ENCODE measurements at places on chromosomes 2 and 18. TPM values are rescaled to one million over a fixed set of nuclear protein-coding genes. Genes with fewer than 3 reads are reported as not detected.

Gene REG1B
- total RNA-seq, result 4.9 TPM

DNA sequence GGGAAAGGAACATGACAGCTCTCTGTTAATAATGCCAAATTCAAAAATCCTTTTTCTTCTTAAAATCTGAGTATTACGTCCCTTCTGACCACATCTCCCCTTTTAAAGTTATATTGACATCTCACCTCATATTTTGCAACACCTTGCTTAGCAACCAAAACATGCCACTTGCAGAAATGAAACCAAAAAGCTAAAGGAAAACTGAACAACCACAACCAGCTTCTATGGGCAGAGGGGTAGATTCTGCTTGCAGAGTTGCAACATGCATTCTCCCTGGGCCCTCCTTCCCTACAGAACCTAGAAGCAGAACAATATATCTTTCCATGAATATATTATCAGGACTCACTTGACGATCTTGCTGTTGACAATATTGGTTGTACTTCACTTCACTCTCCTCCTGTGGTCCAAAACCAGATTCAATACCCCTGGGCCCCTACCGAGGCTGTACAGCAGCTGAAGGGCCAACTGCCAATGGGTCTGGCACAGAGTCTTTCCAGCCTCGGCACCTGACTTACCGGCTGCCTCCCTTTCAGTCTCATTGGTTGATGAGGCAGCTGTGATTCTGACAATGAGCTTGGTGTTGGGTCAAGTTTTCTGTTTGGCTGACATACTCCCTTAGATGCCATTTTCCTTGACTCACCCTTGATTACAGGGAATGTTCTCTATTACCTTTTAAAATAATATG, 616.6 kb downstream of the ZEB2 start:
- DNase-seq, result no peak

Gene RAB6D
- not detected for total RNA-seq

DNA sequence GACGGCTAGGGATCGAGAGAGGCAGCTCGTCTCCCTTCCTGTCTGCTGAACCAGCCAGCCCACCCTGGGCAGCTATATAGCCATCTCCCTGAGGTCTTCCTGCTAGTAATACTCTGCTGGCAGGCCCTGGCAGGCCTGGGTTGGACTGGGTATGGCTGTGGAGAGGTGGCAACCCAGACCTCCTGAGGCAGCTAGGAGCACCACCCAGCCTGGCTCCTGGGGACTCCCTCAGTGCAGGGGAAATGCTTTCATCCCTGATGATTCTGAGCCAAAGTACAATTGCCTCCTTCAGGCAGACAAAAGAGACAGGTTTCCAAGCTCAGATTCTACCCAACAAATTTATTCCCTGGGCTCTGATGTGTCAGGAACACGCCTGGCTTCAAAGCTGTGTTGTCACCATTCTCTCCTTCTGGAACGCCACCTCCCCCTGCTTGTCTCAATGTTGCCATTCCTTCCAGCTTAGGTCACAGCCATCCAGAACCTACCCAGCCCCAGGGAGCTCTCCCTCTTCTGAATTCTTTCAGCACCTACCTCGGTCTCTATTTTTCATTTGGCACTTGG, 4.7 kb upstream of the DNAJB2 start:
- no peak for DNase-seq

DNA sequence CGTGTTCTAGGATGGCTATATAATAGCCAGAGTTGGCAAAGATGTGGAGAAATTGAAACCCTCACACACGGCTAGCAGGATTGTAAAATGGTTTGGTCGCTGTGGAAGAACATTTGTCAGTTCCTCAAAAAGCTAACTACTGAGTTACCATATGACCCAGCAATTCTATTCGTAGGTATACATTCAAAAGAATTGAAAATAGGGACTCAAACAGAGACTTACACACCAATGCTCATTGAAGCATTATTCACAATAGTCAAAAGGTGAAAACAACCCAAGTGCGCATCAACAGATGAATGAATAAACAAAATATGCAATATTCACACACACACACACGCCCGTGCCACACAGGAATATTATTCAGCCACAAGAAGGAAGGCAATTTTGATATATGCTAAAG, 98.7 kb downstream of the PLA2R1 start:
- DNase-seq, result no peak

- no peak for DNase-seq
These were observed 657.0 kb downstream of the ARHGAP15 start for GRCh38 chr2:143786026-143786765.

Gene C2orf15
- total RNA-seq, result 0.23 TPM

DNA sequence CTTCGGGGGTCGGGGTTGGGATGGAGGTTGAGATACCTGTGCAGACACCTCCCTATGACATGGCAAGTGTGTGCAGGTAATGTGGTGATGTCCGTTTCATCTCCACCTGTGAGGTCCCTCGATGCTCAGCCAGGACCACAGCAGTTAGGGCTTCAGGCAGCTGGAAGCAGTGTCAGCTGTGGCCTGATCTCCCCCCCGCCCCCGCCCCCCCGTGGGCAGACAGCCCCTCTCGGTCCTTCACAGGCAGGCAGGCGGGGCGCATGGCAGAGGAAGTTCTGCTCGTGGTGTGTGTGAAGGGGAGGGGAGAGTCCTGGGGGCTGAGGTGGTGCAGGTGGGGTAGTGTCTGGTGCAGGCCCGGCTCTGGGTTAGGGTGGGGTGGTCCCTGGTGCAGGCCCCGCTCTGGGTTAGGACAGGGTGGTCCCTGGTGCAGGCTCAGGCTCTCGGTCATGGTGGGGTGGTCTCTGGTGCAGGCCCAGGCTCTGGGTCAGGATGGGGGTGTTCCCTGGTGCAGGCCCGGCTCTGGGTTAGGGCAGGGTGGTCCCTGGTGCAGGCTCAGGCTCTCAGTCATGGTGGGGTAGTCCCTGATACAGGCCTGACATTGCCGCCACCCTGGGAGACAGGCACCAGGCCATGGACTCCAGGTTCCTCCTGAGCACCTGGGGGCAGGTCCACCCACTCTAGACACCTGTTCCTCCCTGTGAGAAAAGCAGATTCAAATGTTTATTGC, 94.3 kb downstream of the NFATC1 start:
- no peak for DNase-seq

GRCh38 chr2:78941751-78942150, 83.8 kb upstream of the REG3G start:
- no peak for DNase-seq

Gene GREB1
- total RNA-seq, result 22.4 TPM

DNA sequence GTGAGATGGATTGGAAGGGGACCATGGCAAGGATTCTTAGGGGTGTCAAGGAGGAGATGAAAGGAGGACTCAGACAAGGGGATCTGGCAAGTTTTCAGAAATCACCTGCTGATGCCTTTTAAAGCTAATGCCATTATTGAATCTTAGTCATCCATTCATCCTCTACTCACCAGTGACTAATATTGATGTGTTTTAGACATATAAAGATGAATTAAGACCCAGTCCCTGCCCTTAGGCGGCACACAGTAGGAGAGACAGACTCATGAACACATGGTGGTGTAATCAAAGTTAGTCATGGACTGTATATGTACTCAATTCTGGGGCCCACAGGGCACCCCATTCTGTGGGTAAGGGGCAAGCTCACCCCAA, 56.5 kb upstream of the ATL2 start:
- no peak for DNase-seq

- DNase-seq, result no peak
These were observed 290.5 kb downstream of the GULP1 start for GRCh38 chr2:188582211-188582610.

DNA sequence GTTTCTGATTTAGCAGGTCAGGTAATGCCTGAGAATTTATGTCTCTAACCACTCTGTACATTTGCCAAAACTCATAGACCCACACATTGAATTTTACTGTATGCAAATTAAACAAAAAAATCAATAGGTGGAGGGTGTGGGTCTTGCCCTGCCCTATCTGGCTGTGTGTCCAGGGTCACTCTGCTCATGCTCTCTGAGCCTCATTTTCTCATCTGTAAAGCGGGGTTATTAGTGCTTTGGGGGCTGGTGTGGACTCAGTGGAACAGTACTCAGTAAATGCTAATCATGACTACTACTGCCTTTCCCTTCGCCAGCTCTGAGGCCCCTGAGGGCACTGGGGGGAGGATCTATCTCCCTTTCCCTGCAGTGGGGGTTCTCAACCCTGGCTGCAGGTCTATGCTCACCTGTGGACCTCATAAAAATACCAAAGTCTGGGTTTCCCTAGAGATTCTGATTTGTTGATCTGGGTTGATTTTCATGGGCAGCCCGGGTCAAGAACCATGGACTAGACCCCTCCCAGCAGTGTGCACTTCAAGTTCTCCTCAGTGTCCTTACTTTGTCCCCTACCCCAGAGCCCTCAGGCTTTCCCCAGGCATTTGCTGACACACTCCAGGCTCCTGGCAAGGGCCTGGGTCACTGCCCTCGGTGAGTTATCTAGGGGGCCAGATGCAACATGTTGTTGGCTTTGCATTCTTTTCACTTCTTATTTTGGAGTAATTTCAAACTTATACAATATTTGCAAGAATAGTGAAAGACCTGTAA, 27.5 kb downstream of the MTHFD2 start:
- no peak for DNase-seq

All from left lobe of liver (tissue), 2 donors.